Calu3 (cell line): ENCODE measurements at places on chromosomes 7 and 10. TPM values are rescaled to one million over a fixed set of nuclear protein-coding genes. Genes with fewer than 3 reads are reported as not detected.
A peak's percentile ranks its signal among the peaks of the same experiment; 100 is the strongest.

DNA sequence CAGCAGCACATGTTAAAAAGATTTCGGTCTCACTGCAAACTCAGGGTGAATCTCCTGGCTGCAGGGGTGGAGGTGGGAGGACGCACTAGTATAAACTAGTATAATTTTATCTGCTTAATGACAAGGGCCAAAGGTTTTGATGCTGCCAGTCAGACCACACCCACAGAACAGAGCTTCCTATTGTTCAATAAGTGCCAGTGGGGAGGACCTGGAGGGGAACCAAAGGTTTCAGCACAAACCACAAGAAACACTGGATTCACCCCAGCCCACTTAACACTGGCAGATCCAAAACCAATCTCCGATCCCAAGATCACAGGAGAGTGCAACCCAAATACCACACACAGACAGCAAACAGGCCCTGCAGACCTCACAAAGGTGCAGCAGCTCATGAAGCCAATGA lies 6.6 kb downstream of the VOPP1 start:
- H3K27me3 ChIP-seq = no peaks in the 10 kb centered on the region
- peaks cover 5% of the 10 kb centered on the region for H3K36me3 ChIP-seq
- peak overlapping the region; percentile 29 for H3K4me3 ChIP-seq
- peak overlapping the region; percentile 43 for H3K27ac ChIP-seq

- peaks cover 10% of the 10 kb centered on the region for H3K36me3 ChIP-seq
- H3K4me1 ChIP-seq = peaks cover 7% of the 10 kb centered on the region
- H3K27me3 ChIP-seq = no peaks in the 10 kb centered on the region
- no peak overlapping the region for H3K4me3 ChIP-seq
These were observed 4.7 kb upstream of the KLHDC10 start for GRCh38 chr7:130065500-130066152.

GRCh38 chr10:85864868-85865526 lies 501.6 kb downstream of the GRID1 start:
- H3K27me3 ChIP-seq = peaks cover 12% of the 10 kb centered on the region
- no peak overlapping the region for H3K27ac ChIP-seq
- no peak for DNase-seq
- H3K4me3 ChIP-seq = no peak overlapping the region

- peaks cover 26% of the 10 kb centered on the region for H3K4me1 ChIP-seq
- peak overlapping the region; percentile 20 for H3K27ac ChIP-seq
- peaks cover 17% of the 10 kb centered on the region for H3K36me3 ChIP-seq
- peak overlapping the region; percentile 75 for H3K4me3 ChIP-seq
- DNase-seq = no peak
These were observed 1.5 kb downstream of the ECHDC3 start for GRCh38 chr10:11743461-11744338.

- H3K36me3 ChIP-seq = no peaks in the 10 kb centered on the region
- no peaks in the 10 kb centered on the region for H3K27me3 ChIP-seq
- H3K27ac ChIP-seq = no peak overlapping the region
- no peak for DNase-seq
These were observed 199.0 kb upstream of the RHOBTB1 start for GRCh38 chr10:61142987-61143386.

GRCh38 chr10:75924309-75924902 lies 493.0 kb downstream of the LRMDA start:
- no peaks in the 10 kb centered on the region for H3K4me1 ChIP-seq
- no peak overlapping the region for H3K4me3 ChIP-seq
- H3K36me3 ChIP-seq = no peaks in the 10 kb centered on the region
- DNase-seq = no peak
- H3K27me3 ChIP-seq = peaks cover 62% of the 10 kb centered on the region
- no peak overlapping the region for H3K27ac ChIP-seq

GRCh38 chr7:75739796-75740672 lies 1.3 kb upstream of the HIP1 start:
- DNase-seq = no peak
- H3K27ac ChIP-seq = peak overlapping the region; percentile 19
- peaks cover 12% of the 10 kb centered on the region for H3K27me3 ChIP-seq
- H3K4me3 ChIP-seq = peak overlapping the region; percentile 82
- H3K36me3 ChIP-seq = peaks cover 25% of the 10 kb centered on the region

GRCh38 chr7:123637203-123637602 lies 18.5 kb upstream of the LMOD2 start:
- no peak overlapping the region for H3K27ac ChIP-seq
- no peaks in the 10 kb centered on the region for H3K36me3 ChIP-seq
- DNase-seq = no peak
- no peak overlapping the region for H3K4me3 ChIP-seq
- peaks cover 8% of the 10 kb centered on the region for H3K4me1 ChIP-seq

- H3K27ac ChIP-seq = no peak overlapping the region
- H3K27me3 ChIP-seq = no peaks in the 10 kb centered on the region
- peaks cover 23% of the 10 kb centered on the region for H3K36me3 ChIP-seq
- no peak overlapping the region for H3K4me3 ChIP-seq
- DNase-seq = no peak
These were observed 170.8 kb downstream of the RNF216 start for GRCh38 chr7:5610500-5611186.

- no peaks in the 10 kb centered on the region for H3K27me3 ChIP-seq
- DNase-seq = no peak
- no peaks in the 10 kb centered on the region for H3K4me1 ChIP-seq
These were observed 72.6 kb downstream of the FAM53B start for GRCh38 chr10:124671486-124672075.

DNA sequence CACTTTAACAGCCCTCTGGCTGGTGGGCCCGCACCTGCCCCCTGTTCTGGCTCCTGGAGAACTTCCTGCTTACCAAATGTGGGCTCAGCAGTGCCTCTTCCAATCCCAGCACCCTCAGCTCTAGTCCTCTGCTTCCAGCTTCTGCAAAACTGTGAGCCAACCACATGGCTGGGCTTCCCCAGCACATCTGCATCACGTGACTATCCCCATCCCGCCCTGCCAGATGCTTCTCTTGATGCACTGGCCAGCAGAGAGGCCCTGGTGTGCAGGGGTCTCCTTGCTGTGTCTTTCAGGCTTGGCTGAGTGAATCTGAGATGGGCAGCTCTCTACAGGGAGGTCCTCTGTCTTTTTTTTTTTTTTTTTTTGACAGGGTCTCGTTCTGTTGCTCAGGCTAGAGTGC lies 43.8 kb upstream of the DMBT1 start:
- H3K27ac ChIP-seq = no peak overlapping the region
- no peak for DNase-seq
- H3K4me3 ChIP-seq = no peak overlapping the region
- no peaks in the 10 kb centered on the region for H3K4me1 ChIP-seq

GRCh38 chr7:130838738-130839137 lies 104.7 kb upstream of the KLF14 start:
- peaks cover 16% of the 10 kb centered on the region for H3K27me3 ChIP-seq
- H3K4me1 ChIP-seq = no peaks in the 10 kb centered on the region
- no peak overlapping the region for H3K27ac ChIP-seq
- no peak overlapping the region for H3K4me3 ChIP-seq

GRCh38 chr7:154914308-154914995 lies 88.5 kb downstream of the PAXIP1 start:
- DNase-seq = no peak
- no peaks in the 10 kb centered on the region for H3K4me1 ChIP-seq
- no peaks in the 10 kb centered on the region for H3K36me3 ChIP-seq
- peaks cover 64% of the 10 kb centered on the region for H3K27me3 ChIP-seq
- peak overlapping the region; percentile 51 for H3K4me3 ChIP-seq

GRCh38 chr7:159218607-159219006 lies 73.9 kb upstream of the VIPR2 start:
- no peak overlapping the region for H3K27ac ChIP-seq
- no peak overlapping the region for H3K4me3 ChIP-seq
- H3K36me3 ChIP-seq = no peaks in the 10 kb centered on the region
- no peaks in the 10 kb centered on the region for H3K27me3 ChIP-seq

- DNase-seq = no peak
- no peaks in the 10 kb centered on the region for H3K4me1 ChIP-seq
- H3K27ac ChIP-seq = no peak overlapping the region
These were observed 24.4 kb upstream of the GIMAP2 start for GRCh38 chr7:150660939-150661613.

DNA sequence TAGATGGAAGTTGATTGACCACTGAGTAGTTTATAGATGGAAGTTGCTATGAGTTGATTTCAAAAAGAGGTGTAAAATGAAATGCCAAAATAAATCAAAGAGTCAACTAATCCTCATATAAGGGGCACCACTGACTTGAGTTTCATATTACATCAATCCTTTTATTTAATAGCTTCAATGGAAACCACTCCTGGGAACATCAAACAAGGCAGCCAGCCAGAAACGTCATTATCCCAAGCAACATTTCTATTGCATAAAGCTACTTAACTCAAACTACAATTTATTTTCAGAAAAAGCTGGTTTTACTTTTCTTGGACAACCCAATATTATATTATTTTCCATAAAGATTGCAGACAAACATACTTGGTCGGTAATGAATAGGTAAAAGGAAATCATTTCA lies 162.1 kb downstream of the TSPAN12 start:
- peaks cover 9% of the 10 kb centered on the region for H3K4me1 ChIP-seq
- DNase-seq = no peak
- no peak overlapping the region for H3K4me3 ChIP-seq

DNA sequence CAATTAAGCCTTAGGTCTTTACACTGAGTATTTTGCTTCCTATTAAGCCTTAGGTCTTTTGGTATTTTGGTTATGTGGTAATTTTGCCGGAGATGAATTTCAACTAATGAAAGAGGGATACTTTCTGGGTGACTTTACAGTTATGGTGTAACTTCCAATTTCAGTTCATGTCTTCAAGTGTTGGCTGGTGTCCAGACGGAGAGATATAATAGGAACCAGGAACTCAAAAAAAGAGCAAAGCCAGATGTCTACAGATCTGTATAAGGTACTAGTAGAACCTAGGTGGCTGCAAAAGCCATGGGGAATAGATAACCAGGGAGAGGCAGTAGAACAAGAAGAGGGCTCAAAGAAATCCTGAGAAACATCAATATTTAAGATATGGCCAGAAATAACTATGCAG lies 12.3 kb downstream of the ERCC6 start:
- no peak for DNase-seq
- no peak overlapping the region for H3K27ac ChIP-seq
- H3K4me3 ChIP-seq = no peak overlapping the region
- peaks cover 14% of the 10 kb centered on the region for H3K36me3 ChIP-seq

GRCh38 chr10:52871191-52871843 lies 98.7 kb upstream of the MBL2 start:
- peaks cover 12% of the 10 kb centered on the region for H3K4me1 ChIP-seq
- no peaks in the 10 kb centered on the region for H3K36me3 ChIP-seq

GRCh38 chr10:14173706-14174594 lies 156.8 kb downstream of the FRMD4A start:
- H3K27ac ChIP-seq = no peak overlapping the region
- no peak for DNase-seq
- peaks cover 11% of the 10 kb centered on the region for H3K4me1 ChIP-seq
- peak overlapping the region; percentile 41 for H3K4me3 ChIP-seq
- H3K27me3 ChIP-seq = peaks cover 79% of the 10 kb centered on the region
- no peaks in the 10 kb centered on the region for H3K36me3 ChIP-seq

DNA sequence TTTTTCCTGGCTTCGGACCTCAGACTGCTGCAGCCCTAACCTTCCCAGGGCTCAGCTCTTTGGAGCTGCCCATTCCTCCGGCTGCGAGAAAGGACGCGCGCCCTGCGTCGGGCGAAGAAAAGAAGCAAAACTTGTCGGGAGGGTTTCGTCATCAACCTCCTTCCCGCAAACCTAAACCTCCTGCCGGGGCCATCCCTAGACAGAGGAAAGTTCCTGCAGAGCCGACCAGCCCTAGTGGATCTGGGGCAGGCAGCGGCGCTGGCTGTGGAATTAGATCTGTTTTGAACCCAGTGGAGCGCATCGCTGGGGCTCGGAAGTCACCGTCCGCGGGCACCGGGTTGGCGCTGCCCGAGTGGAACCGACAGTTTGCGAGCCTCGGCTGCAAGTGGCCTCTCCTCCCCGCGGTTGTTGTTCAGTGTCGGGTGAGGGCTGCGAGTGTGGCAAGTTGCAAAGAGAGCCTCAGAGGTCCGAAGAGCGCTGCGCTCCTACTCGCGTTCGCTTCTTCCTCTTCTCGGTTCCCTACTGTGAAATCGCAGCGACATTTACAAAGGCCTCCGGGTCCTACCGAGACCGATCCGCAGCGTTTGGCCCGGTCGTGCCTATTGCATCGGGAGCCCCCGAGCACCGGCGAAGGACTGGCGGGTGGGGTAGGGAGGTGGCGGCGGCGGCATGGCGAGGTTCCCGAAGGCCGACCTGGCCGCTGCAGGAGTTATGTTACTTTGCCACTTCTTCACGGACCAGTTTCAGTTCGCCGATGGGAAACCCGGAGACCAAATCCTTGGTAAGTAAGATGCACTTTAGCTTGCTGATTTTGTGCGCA lies at the start of gene PLXDC2:
Gene PLXDC2 (plus strand): TSS at position 22 of the 820 bp plus-strand sequence.
- no peaks in the 10 kb centered on the region for H3K36me3 ChIP-seq
- H3K27ac ChIP-seq = no peak within 1 kb of the TSS
- no peaks in the 10 kb centered on the region for H3K4me1 ChIP-seq
- H3K4me3 ChIP-seq = peak within 1 kb of the TSS; percentile 68
- H3K27me3 ChIP-seq = peaks cover 39% of the 10 kb centered on the region
- no peak for DNase-seq

DNA sequence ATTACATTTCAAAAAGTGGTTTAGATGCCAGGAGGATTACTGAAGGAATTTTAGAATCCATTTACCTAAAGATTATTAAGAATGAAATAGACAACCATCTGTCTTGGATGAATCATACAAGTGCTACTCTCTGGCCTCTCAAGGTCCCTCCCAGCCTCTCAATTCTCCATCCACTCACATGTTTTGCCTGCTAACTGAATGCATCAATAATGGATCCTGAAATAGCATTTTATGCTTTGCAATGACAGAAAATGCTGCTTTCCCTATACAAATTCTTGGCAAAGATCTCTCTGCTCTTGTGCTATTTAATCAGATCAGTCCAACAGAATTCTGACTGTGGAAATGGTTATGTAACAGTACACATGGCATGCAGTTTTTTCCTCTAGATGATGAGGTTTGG lies 68.1 kb downstream of the HBP1 start:
- H3K27ac ChIP-seq = no peak overlapping the region
- H3K4me1 ChIP-seq = peaks cover 8% of the 10 kb centered on the region
- H3K36me3 ChIP-seq = no peaks in the 10 kb centered on the region
- no peaks in the 10 kb centered on the region for H3K27me3 ChIP-seq

- DNase-seq = no peak
- no peak overlapping the region for H3K27ac ChIP-seq
- H3K4me3 ChIP-seq = no peak overlapping the region
- peaks cover 39% of the 10 kb centered on the region for H3K36me3 ChIP-seq
These were observed 2.0 kb upstream of the PURB start for GRCh38 chr7:44887293-44887692.

CTBP2 gene
- total RNA-seq = 71.9 and 78.7 TPM in 2 replicates

A1CF gene
- 0.69 TPM in 1 of 2 replicates, not detected in the other for total RNA-seq

UBTD1 gene
- total RNA-seq = 8.7 and 9.3 TPM in 2 replicates

TLX1 gene
- total RNA-seq = not detected in 2 replicates

TRIM24 gene
- 28.5 and 29.8 TPM in 2 replicates for total RNA-seq

AKR1C3 gene
- total RNA-seq = 177 and 181 TPM in 2 replicates

NOBOX gene
- not detected in 2 replicates for total RNA-seq

ANKIB1 gene
- 41.7 and 49.6 TPM in 2 replicates for total RNA-seq
